ENCODE measurements at places on chromosomes 2 and 18.
A peak's percentile ranks its signal among the peaks of the same experiment; 100 is the strongest.

- no peak for ATAC-seq
Measured at GRCh38 chr2:57510704-57511103, 535.9 kb upstream of the VRK2 start.

DNA sequence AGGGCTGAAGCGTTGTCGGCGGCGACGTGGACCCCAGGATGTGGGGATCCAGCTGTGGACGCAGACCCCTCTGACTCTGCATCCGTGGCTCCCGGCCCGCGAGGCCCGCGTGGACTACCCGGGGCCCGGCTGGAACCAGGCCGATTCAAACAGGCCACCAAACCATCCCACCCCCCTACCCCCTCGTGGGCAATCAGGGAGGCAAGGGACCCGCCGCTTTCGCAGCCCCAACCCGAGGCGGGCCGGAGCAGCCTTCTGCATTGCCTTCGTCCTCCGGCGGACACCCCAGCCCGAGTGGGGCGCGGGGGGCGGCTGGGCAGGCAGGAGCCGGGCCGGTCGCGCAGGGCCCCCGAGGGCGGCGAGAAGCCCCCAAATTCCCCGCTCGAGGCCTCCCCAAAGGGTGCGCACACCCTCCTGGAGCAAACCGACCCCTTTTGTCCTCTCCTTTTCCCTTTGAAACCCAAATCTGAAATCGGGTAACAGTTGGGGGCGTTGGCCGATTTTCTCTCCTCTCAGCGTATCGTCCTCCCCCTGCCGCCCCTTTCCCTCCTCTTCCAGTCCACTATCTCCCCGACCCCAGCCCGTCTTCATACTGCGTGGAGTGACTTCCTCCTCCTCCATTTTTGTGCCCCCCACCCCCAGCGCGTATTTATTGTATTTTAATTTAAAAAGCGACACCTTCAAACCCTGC is 7.4 kb downstream of the SP9 start:
- no peak for ATAC-seq

DNA sequence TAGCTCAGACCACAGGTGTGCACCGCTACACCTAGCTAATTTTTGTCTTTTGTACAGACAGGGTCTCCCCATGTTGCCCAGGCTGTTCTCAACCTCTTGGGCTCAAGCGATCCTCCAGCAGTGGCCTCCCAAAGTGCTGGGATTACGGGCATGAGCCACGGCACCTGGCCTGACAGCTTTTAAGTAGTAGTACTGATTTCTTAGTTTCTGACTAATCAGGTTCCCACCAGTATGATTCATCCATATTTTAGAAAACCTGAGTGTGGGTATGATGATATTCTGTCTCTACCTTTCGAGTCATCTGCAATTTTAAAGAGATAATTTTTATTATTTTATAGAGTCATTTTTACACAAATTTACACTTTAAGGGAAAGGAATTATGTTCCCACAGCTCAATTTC is 46.4 kb upstream of the GULP1 start:
- ATAC-seq = no peak

DNA sequence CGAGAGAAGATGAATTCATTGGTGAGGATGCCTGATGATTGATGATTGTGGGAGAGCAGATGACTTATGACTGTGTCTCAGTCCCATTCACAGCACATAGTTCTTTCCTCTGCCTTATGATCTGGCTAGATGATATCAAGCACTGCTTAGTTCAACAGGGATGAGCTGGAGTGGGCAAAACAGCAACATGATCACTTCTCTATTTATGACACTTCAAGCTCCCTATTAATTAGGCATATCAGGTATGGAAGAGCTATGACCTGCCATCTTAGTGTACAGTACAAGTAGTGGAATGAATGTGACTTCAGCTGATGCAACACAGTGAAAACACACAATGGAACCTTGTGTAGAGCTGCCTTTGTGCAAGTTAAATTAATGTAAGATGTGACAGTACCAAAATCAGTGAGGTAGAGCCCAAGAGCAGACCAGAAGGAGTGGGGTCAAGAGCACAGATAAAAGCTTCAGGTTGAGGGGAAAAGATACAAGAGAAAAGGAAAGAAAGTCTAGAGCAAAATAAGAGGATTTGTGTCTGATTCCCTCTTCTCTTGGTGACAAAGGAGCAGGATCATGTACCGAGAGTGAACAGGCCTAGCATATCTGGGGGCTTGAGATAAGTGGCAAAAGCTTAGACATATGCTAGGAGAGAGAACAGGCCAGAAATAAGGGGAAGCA is 93.0 kb upstream of the MYO3B start:
- no peak for ATAC-seq

DNA sequence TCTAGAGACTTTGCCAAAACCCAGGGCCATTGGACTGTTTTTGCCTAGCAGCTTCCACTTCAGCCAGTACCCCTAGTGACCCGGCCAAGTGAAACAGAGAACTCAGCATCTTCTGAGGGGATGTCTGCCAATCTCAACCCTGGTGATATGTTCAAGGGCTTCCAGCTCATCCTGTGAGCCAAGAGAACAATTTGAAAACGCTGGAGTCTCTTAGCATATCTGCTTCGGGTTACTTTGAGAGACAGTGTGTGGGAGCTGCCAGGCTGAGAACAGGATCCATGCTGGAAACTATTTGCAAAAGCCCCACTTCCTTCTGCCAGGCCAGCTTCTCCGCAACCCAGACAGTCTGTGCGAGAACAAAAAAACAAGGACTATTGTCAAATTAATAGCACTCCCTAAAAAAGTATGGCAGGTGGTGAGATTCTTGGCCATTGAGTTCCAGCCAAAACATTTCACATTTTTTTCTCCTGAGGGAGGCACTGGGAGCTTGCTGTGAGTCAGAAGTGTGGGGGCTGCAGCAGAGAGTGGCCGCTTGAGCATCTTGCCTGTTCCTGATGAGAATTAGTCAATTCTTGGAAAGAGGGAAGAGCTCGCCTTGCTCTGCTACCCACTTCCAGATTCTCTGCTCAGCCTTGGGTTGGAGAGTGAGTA is 395.6 kb upstream of the TRIB2 start:
- no peak for ATAC-seq

GRCh38 chr2:230742781-230743180 is 30.1 kb downstream of the CAB39 start:
- ATAC-seq = no peak

GRCh38 chr2:219060821-219061791 is at the start of gene IHH:
Gene IHH (minus strand): TSS chr2:219060921. CDS start chr2:219060467, 454 bp downstream.
- no peak for ATAC-seq

DNA sequence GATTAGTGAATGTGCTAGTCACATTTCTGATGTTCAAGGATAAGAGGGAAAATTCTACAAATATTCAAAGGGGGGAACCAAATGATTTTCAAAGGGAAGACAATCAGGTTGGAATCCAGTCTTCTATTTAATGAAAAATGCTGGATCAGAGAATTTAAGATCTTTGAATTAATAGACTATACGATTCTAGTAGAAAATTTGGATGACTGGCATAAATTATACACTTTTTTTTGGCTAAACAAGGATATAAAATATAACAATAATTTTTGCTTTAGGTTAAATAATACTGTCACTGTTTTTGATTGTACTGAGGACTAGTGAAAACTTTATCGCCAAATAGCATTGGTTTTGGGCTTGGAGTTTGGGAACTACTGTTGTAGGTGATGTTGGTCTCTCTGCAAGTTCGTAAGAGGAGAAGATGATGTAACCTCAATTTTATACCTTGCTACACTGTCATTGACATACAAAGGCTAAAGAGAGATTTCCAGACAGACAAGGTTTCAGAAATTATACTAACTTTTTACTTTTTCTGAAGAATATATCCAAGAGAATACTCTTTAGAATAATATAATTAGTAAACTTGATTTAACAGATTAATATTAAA is 51.3 kb downstream of the NCOA1 start:
- no peak for ATAC-seq

DNA sequence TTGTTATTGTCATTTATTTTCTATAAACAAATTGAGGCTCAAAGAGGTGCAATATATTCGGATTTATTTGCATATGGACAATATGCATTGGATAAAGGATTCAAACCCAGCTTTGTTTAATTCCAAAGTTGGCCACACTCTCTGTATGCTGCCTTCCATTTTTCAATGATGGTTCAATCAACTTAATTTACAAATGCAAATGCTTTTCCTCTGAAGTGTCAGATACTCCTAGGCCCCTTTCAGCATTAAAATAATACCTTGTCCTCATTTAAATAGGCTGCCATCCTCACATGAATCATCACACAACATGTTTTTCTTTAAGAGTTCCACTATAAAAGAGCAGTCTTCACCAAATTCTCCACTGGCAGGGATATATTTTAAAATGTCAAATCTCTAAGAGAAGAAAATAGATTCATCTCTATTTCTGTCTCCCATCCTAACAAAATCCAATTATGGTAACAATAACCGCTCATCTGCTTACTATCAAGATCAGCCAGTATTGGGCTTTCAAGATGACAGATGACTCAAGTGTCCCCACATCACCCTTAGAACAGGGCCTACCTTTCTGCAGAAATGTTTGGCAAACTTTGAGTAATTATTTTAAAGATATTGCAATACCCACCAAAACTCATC is 114.8 kb downstream of the SCG2 start:
- ATAC-seq = no peak

GRCh38 chr2:9695941-9696340 is 65.1 kb upstream of the YWHAQ start:
- no peak for ATAC-seq

GRCh38 chr2:207465894-207466293 is 63.9 kb upstream of the CREB1 start:
- no peak for ATAC-seq

GRCh38 chr18:75800331-75800648 is 372.8 kb upstream of the SMIM21 start:
- ATAC-seq = no peak

- no peak for ATAC-seq
Measured at GRCh38 chr2:100765481-100765880, 54.5 kb upstream of the NPAS2 start.

DNA sequence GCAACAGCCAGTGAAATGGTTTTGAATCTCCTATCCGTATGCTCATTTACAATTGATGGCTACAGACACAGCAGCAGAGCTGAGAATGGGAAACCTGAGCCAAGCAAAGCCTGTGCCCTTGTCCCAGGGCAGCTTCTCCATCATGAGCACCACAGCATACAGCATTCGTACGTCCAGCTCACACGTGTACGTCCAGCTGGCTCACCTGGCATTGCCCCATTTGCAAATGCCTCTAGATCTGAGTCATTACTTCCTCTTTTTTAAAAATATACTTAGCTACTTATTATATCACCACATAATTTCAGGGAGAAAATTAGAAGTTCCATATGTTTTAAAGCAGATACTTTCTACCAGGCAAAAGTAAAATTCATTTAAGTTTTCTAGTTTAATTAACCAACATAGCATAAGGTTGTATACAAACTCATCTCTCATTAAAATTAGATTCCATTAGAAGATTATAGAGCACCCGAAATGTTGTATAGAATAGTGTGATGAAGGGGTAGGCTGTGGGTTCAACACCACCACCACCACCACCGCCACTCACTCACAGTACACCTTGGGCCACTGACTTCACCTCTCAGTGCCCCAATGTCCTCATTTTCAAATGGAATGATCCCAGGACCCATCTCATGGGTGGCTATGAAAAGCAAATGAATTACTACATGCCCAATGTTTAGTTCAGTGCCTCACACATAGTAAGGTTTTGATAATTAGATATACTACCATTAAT is 31.4 kb upstream of the TMEM177 start:
- no peak for ATAC-seq

- ATAC-seq = no peak
Measured at GRCh38 chr2:55123851-55124269, 73.6 kb upstream of the RTN4 start.

GRCh38 chr2:12400543-12400942 is 316.2 kb upstream of the TRIB2 start:
- ATAC-seq = no peak

GRCh38 chr2:75453384-75454240 is 107.1 kb downstream of the EVA1A start:
- no peak for ATAC-seq

DNA sequence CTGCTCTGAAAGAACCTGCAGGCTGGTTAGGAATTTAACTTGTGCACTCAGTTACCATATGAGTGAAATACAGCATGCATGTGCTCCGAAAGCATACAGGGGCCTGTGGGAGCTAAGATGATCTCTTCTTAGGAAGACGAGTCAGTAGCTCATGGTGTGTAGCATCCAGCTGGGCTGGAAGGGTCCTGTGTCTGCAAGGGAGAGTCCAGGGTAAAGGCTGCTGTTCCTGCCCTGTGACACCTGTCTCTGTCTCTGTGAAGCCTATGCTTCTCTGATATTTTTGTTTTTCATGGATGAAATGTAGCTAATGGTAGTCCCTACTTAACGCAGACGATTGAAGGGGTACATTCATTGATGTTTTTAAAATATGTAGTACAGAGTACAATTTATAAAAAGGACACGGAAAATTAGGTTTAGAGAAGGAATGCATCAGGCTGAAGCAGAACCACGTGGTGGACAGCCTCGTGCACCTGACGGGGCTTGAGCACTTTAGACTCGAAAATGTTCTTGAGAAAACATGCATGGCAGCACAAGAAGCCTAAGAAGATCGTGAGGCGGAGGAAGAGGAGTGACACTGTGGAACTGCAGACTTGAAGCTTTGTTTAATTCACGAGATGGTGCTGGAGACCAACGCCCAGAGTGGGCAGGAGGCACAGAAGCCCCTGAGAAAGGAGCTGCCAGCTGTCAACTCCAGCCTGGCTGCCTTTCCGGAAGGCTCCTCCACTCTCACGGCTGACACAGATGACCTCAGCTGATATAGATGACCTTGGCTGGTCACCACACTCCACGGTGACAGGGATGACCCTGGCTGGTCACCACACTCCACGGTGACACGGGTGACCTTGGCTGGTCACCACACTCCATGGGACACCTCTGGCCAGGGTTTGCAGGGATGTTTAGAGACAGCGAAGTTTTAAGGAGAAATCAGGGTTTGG is 110.6 kb downstream of the TMEM18 start:
- no peak for ATAC-seq

- no peak for ATAC-seq
Measured at GRCh38 chr2:143877876-143878530, 641.9 kb downstream of the ZEB2 start.

- ATAC-seq = peak; percentile 36
Measured at GRCh38 chr18:46324087-46324955, 220.1 kb downstream of the HAUS1 start.

GRCh38 chr2:212505586-212505985 is 33.0 kb downstream of the ERBB4 start:
- peak; percentile 30 for ATAC-seq

DNA sequence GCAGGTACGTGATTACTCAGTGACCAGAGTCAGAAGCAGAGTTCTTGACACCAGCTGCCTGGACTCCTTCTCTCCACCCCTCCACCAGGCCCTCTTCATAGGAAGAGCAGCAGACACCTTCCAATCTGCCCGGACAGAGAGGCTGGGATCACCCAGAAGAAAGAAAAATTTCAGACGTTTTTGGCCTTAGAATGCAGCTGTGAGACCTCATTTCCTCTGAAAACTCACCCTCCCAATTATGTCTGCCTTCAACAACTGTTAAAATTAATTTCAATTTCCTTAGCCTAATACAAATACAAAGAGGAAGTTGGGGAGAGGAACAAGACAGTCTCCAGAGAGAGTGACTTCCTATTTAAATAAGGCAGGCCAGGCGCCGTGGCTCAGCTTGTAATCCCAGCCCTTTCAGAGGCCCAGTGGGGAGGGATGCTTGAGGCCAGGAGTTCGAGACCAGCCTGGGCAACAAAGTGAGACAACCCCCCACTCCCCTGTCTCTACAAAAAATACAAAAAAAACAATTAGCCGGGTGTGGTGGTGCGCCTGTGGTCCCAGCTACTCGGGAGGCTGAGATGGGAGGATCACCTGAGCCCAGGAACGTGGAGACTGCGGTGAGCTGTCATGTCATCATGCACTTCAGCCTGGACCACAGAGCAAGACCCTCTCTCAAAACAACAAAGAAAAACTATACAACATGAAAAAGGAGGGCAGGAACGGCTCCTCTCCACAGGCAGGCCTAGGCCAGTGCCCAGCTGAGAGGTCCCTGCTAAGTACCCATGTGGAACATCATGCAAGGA is 1.6 kb downstream of the SLC66A2 start:
- ATAC-seq = no peak

Data from activated CD4-positive, CD25-positive, alpha-beta regulatory T cell treated with anti-CD3 and anti-CD28 coated beads, Interleukin-2, amount 50 U/mL, for 24 hours (primary cell).